ENCODE measurements at places on chromosomes 6 and 20. TPM values are rescaled to one million over a fixed set of nuclear protein-coding genes. Genes with fewer than 3 reads are reported as not detected.

KHDRBS2 gene
- 0.41 TPM for total RNA-seq

FNDC11 gene
- total RNA-seq, result 0.10 TPM

GSTA4 gene
- 51.9 TPM for total RNA-seq

ENPP5 gene
- 9.6 TPM for total RNA-seq

LAMA2 gene
- 320 TPM for total RNA-seq

SLA2 gene
- 0.21 TPM for total RNA-seq

AMD1 gene
- total RNA-seq, result 65.6 TPM

FAM83B gene
- 13.8 TPM for total RNA-seq

PPIL1 gene
- total RNA-seq, result 29.1 TPM

RSPH9 gene
- 0.41 TPM for total RNA-seq

SASH1 gene
- 91.9 TPM for total RNA-seq

VWA7 gene
- total RNA-seq, result 2.3 TPM

SSTR4 gene
- not detected for total RNA-seq

OR12D3 gene
- total RNA-seq, result not detected

ZBTB2 gene
- 5.8 TPM for total RNA-seq

MAPK13 gene
- 12.2 TPM for total RNA-seq

SLC24A3 gene
- 33.5 TPM for total RNA-seq

RUNX2 gene
- total RNA-seq, result 1.7 TPM

CD24 gene
- total RNA-seq, result 122 TPM

- no peak for DNase-seq
These were observed 41.3 kb downstream of the RSPH3 start for GRCh38 chr6:158958504-158959386.

DNA sequence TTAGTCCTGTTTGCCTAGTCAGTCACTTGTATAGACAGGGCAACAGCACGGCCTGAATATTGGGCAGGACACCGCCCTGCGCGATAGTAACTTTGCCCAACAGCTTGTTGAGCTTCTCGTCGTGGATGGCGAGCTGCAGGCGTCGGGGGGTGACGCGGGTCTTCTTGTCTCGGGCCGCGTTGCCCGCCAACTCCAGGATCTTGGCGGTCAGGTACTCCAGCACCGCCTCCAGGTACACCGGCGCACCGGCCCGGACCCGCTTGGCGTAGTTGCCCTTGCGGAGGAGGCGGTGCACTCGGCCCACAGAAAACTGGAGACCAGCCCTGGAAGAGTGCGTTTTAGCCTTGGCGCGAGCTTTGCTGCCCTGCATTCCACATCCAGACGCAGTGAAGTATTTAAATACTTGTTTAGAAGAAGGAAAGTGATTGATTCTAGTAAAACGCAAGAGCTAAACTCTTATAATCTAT is 92.8 kb upstream of the BTN3A2 start:
- DNase-seq, result no peak

- DNase-seq, result peak; percentile 51
These were observed 99.6 kb upstream of the QKI start for GRCh38 chr6:163314791-163315470.

GRCh38 chr6:130043344-130043743 is 25.0 kb downstream of the L3MBTL3 start:
- DNase-seq, result no peak

- no peak for DNase-seq
These were observed 17.1 kb downstream of the B4GALT5 start for GRCh38 chr20:49696594-49696993.

DNA sequence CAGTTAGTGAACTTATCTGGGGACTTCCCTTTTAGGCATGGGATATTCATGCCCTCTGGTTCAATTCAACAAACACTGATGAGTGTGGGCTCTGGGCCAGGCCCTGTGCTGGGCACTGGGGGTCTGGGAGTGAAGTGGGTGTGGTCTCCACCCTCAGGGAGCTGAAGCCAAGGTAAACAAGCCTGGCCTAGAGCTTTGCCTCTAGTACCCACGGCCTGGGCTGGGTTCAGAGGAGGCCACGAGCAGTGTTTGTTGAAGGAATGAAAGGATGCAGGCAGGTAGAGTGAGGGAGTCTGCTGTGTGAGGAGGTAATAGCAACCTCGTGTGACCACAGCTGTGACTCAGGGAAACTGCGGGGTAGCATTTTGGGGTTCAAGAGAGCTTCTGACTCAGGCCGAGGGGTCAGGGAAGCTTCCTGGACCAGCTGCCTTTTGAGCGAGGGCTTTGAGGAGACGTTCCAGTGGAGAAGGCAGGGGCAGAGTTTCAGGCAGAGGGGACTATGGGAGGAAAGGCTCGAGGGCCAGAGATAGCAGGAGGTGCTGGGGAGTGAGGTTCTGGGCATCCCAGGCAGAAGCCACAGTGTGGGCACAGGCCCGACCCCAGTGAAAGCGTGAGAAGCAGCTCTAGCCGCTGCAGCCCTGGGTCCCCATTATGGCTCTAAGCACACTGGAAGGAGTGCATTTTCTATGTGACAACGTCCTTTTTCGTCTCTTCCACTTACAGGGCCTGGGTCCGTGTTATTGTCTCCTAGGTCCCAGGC is 5.6 kb downstream of the MYLK2 start:
- no peak for DNase-seq

DNA sequence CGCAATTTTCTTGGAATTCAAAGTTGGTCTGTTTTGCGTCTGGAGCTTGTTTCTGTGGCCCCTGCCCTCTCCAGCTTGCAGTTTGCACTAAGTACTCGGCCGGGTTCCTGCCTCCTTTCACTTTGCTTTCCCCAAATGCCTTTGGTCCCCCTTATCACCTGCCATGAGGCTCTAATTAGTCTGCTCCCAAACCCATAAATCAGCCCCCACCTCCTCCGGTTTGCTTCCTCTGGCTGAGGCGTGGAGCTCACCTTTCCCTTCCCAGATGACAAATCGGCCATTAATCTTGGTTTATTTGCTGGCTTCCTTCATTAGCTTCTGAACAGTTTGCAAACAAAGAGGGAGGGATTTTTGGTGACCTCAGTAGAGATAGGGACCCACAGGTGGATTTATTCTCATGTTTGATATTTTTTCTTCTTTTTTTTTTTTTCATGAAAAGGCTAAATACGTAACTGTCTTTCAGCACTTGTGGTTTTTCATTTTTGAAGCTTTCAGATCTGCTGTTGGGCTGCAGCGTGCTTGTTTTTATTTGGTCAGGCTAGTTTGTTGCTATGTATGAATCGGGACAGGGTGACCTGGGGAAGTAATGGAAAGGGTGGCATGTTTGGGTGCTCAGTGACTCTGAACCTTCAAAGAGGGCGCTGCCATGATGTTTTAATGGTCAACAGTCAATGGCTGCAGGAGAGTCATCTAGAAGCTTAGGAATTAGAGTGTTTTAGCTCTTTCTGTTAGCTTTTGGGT is 121.7 kb upstream of the JAG1 start:
- DNase-seq, result no peak

DNA sequence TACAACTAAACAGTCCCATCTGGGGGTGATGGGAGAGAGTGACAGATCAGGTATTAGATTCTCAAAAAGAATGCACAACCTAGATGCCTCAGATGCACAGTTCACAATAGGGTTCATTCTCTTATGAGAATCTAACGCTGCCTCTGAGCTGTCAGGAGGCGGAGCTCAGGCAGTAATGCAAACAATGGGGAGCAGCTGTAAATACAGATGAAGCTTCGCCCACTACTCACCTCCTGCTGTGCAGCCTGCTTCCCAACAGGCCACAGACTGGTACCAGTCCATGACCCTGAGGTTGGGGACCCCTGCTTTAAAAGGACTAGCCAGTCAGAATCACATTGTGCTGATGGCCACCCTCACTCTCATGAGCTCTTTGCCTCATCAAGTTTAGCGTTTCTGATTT is 247.0 kb upstream of the KCNQ5 start:
- DNase-seq, result no peak

GRCh38 chr20:49979030-49979832 is 3.5 kb upstream of the SNAI1 start:
- peak; percentile 77 for DNase-seq

DNA sequence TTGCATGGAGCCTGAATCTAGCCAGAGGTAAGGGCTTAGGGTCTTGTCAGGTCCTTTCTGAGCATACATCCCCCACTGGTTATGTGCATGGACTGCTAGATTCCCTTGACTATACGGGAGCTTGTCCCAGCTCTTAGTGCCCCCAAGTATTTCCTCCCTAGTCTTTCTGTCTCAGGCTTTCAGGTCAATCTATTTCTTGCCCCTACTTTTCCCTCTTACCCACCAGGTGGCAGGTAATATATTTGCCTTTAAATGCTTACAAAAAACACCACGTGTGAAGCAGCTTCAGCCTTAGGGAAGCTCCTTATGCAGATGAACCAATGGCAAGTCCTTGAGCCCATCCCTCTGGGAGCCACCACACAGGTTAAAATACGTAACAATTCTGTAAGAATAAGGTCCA is 454.2 kb downstream of the GRIK2 start:
- DNase-seq, result no peak

- DNase-seq, result no peak
These were observed 157.5 kb downstream of the CEBPB start for GRCh38 chr20:50348096-50348495.

DNA sequence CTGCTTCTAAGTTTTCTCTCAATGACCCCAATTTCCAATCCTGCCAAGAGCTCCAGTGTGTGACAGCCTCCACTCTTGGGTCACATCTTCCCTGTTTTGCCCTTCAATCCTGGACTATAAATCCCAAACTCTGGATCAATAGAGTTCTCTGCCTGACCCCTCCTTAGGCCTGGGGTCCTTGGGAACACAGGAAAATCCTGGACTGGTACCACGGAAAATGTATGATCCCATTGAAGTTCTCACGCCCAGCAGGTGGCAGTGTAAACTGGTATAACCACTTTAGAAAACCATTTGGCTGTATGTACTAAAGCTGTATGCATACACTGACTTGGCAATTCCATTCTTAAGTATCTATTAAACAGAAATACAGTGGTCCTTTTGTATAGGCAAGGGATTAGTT is 98.0 kb downstream of the SNAP25 start:
- DNase-seq, result no peak

DNA sequence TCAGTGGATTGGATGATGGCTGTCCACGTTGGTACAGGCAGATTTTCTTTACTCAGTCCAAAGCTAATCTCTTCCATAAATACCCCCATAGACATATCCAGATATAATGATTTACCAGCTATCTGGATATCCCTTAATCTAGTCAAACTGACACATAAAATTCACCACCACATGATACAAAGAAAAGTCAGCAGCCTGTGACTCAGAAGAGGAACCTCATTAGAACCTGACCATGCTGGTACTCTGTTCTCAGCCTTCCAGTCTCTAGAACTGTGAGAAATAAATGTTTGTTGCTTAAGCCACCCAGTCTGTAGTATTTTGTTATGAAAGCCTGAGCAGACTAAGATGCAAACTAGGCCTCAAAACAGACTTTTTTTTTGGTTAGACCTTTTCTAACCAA is 431.3 kb upstream of the RNF217 start:
- no peak for DNase-seq

- DNase-seq, result no peak
These were observed 437.1 kb downstream of the UTRN start for GRCh38 chr6:144722154-144722737.

DNA sequence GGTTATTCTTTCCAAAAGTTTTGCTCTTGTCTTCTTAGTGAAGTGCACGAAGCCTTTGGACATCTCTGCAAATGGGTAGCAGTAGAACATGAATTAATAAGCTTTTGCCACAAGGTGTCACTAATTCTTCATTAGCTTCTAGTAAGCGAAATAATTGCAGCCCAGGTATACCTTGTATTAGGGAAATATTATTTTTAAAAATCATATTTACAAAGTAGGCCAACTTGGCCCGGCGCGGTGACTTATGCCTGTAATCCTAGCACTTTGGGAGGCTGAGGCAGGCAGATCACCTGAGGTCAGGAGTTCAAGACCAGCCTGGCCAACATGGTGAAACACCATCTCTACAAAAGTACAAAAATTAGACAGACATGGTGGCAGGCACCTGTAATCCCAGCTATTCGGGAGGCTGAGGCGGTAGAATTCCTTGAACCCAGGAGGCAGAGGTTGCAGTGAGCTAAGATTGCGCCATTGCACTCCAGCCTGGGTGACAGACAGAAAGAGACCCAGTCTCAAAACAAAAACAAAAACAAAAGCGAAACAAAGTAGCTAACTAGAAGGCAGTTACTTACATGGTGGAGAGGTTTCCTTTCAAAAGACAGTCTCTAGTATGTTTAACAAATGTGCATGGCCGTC is 8.8 kb upstream of the RSPH3 start:
- DNase-seq, result peak; percentile 58

DNA sequence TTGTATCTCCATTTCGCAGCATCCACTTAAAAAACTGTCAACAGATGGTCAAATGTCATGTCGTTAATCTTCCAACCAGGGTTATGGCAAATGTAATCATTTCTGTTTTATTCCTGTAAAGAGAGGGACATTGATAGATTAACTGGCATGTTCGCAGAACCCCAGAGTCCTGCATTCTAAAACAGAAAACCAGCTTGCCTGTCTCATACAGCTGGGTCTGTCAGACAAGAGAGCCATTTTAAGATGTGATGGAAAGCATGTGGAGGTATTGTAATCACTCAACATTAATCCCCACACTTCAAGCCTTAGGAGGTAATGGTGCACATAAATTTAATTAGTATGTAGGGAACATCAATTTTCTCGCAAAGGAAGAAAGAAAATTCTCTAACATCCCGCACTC is 4.4 kb downstream of the SMLR1 start:
- DNase-seq, result no peak

- peak; percentile 57 for DNase-seq
These were observed 113.1 kb upstream of the ZNF217 start for GRCh38 chr20:53706466-53707370.

GRCh38 chr6:47118611-47119010 is 76.5 kb upstream of the ADGRF1 start:
- no peak for DNase-seq

GRCh38 chr20:61056627-61057442 is 195.2 kb upstream of the CDH4 start:
- DNase-seq, result peak; percentile 56

DNA sequence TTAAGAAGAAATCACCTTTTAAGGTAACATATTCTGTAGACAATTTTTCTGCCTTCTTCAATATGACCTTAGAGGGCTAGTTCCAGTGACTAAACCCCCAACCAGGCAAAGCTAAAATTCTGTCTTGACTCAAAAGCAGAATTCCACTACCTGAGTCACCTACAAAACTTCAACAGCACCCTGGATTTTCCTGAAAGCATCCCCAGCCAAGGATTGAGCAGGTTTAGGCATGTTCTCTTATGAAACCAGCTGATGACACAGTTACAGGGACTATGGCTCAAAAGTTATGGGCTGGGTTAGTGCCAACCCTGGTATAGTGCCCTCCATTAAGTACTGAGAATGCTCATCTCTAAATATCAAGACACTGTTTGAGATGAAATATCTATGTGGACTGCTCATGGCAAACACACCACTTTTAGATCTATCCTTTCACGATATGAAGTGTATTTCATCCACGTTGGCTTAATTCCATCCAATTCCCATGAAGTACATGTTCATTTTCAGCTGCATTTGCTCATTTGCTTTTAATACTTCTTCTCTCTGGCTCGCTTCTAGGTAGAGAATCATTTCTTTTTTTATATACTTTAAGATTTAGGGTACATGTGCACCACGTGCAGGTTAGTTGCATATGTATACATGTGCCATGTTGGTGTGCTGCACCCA is 53.6 kb upstream of the TNFAIP3 start:
- no peak for DNase-seq

- DNase-seq, result no peak
These were observed 14.7 kb downstream of the NRSN2 start for GRCh38 chr20:361561-361960.

Data from tongue (tissue), 3 donors.